Central memory CD8-positive, alpha-beta T cell (primary cell): ENCODE measurements at places on chromosomes 4 and X.

GRCh38 chrX:134737721-134738369 is 79.6 kb upstream of the PLAC1 start:
- DNase-seq = no peak
- no peaks in the 10 kb centered on the region for H3K27me3 ChIP-seq
- H3K36me3 ChIP-seq = no peaks in the 10 kb centered on the region
- no peak overlapping the region for H3K4me3 ChIP-seq
- no peak overlapping the region for H3K27ac ChIP-seq

- H3K4me3 ChIP-seq = no peak overlapping the region
- no peak for DNase-seq
- peaks cover 36% of the 10 kb centered on the region for H3K27me3 ChIP-seq
Measured at GRCh38 chrX:108000751-108001150, 18.6 kb upstream of the TEX13B start.

GRCh38 chr4:183758758-183759447 is 99.8 kb downstream of the TRAPPC11 start:
- no peak for DNase-seq
- no peak overlapping the region for H3K4me3 ChIP-seq
- H3K4me1 ChIP-seq = no peaks in the 10 kb centered on the region
- no peak overlapping the region for H3K27ac ChIP-seq

DNA sequence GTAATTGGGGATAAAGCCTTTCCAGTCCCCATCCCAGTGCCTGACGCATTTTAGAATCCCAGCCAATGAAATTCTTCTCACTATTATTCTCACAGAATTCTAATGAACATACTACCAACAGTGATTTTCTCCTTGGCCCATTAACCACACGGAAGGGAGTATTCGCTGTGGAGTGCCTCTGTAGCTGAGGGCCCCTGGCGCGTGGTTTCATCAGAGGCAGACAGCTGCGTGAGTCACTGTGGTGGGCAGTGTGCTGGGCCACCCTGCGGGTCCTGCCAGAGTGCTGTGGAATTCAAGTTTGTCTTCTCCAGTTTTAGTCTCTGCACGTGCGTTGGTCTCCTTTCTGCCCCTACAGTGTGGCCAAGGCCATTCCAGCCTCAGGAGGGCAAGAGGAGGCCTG is 335.4 kb upstream of the FAT1 start:
- no peaks in the 10 kb centered on the region for H3K4me1 ChIP-seq
- DNase-seq = no peak
- no peak overlapping the region for H3K4me3 ChIP-seq
- no peak overlapping the region for H3K27ac ChIP-seq
- peaks cover 2% of the 10 kb centered on the region for H3K36me3 ChIP-seq

DNA sequence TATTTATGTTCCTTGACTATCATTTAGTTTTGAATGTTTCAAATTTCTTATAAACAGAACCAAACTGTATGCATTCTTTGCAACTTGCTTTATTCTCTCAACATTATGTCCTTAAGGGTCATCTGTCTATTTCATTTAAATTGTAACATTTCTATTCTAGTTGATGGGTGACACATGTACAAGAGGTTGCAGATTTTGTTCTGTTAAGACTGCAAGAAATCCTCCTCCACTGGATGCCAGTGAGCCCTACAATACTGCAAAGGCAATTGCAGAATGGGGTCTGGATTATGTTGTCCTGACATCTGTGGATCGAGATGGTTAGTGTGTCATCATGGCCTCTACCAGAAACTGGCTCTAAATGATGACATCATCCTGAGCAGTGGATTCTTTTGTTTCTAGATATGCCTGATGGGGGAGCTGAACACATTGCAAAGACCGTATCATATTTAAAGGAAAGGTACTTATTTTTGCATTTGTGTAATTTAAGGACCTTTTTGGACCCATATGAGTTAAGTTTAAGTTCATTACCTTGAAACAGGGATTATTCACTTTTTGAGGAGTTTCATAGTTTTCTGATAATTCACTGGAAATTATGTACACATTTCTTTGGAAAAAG is 6.1 kb downstream of the LIAS start:
- H3K4me1 ChIP-seq = no peaks in the 10 kb centered on the region
- H3K27ac ChIP-seq = no peak overlapping the region
- H3K4me3 ChIP-seq = no peak overlapping the region
- no peak for DNase-seq
- H3K36me3 ChIP-seq = peaks cover 20% of the 10 kb centered on the region

DNA sequence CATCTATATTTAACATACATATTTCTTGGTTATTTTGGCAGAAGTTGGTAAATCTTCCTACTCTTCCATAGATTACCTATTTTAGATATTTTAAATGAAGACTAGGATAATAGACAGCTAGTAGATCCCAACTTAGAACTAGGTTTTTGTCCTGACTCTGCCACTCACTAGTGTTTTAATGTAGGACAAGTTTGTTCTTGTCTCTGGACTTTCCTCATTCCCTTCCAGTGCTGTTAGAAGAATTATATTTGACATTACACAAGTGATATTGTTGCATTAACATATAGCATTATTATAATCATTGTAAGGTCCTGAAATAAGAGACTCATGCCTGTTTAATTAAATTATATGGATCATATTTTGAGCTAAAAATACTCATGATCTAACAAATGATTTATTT is 24.1 kb upstream of the ALB start:
- DNase-seq = no peak
- H3K36me3 ChIP-seq = no peaks in the 10 kb centered on the region
- no peaks in the 10 kb centered on the region for H3K4me1 ChIP-seq
- H3K4me3 ChIP-seq = no peak overlapping the region

DNA sequence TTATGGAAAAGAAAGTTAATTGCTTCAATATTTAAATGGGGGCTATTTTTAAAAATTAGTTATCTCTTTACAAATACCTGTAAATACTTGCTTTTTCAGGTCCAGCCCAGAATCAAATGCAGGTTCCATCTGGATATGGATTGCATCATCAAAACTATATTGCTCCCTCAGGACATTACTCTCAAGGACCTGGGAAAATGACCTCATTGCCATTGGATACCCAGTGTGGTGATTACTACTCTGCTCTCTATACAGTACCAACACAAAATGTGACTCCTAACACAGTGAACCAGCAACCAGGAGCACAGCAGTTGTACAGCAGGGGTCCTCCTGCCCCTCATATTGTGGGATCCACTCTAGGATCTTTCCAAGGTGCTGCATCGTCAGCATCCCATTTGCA is 29.2 kb downstream of the SEC24B start:
- DNase-seq = no peak
- H3K4me3 ChIP-seq = no peak overlapping the region
- H3K27me3 ChIP-seq = no peaks in the 10 kb centered on the region
- no peak overlapping the region for H3K27ac ChIP-seq
- H3K36me3 ChIP-seq = peaks cover 22% of the 10 kb centered on the region
- H3K4me1 ChIP-seq = peaks cover 36% of the 10 kb centered on the region

DNA sequence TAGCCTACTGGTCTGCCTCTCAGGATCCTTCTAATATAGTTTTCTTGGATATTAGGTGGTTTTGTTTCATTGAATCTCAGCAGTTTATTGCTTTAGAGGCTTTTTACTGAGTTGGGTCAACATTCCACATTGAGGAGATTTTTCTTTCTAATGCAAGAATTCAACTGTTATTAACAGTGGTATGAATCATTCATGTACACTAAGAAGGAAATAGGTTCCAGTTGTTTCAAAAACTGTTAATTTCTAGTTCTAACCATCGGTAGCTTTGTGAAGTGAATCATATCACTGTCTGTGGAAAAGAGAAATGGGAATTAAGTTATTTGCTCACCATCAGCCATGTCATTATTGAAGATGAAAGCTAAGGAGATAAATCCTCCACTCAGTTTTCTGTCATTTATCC is 331.5 kb downstream of the RPA4 start:
- H3K4me1 ChIP-seq = no peaks in the 10 kb centered on the region
- DNase-seq = no peak
- H3K27me3 ChIP-seq = no peaks in the 10 kb centered on the region

DNA sequence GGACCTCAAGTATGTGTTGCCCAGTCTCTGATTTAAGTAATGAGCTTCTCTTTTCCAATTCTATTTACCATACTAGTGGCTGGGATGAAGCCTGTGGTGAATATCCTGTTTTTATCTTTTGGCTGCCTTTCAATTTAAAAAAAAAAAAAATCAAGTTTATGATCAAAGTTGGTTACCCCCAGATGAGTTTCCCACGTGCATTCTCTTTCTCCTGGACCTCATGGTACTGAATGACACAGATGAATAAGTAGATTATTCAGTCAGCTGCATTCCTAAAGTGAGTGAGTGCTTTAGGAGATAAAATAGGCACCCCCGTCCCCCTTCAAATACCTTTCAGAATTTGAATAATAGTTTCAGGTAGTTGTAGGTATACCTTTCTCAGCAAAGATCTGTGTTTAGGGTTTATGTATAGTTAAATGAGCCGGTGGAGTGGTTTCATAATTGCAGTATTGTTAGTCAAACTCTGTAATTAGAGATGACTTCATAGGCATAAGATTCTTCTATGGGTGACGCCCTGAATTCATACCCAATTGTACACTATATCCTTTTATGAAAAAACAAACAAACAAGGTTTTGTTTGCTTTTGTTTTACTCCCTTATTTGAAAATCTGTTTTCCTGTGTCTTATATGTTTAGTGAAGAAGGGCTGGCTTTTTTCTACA is 41.9 kb downstream of the PLS3 start:
- H3K4me1 ChIP-seq = no peaks in the 10 kb centered on the region
- H3K27me3 ChIP-seq = no peaks in the 10 kb centered on the region
- no peak overlapping the region for H3K27ac ChIP-seq
- no peak for DNase-seq
- H3K36me3 ChIP-seq = no peaks in the 10 kb centered on the region
- H3K4me3 ChIP-seq = no peak overlapping the region

DNA sequence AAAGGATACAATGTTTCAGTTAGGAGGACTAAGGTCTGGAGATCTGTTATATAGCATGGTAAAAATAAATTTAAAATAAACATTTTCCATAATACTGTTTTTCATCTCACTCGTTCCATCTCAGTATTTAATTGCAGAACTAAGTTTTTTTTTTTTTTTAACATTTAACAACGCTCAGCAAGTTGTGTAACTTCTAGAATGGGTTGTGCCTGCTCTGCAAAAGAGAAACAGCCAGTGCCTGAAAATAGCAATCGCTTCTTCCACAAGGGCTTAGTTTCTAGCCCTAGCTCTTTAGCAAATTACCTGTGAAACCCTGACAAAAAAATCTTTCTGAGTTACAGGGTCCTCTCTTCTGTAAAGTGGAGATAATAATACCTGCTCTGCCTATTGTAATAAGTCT is 41.9 kb downstream of the CNGA1 start:
- H3K27ac ChIP-seq = no peak overlapping the region
- H3K36me3 ChIP-seq = no peaks in the 10 kb centered on the region
- DNase-seq = no peak
- peaks cover 8% of the 10 kb centered on the region for H3K27me3 ChIP-seq
- no peak overlapping the region for H3K4me3 ChIP-seq

- H3K4me3 ChIP-seq = no peak overlapping the region
- no peak for DNase-seq
- no peaks in the 10 kb centered on the region for H3K4me1 ChIP-seq
- no peaks in the 10 kb centered on the region for H3K36me3 ChIP-seq
- no peak overlapping the region for H3K27ac ChIP-seq
- H3K27me3 ChIP-seq = no peaks in the 10 kb centered on the region
Measured at GRCh38 chr4:136442447-136442846, 1089.8 kb downstream of the PCDH18 start.

- H3K4me3 ChIP-seq = no peak overlapping the region
- H3K27ac ChIP-seq = no peak overlapping the region
- no peaks in the 10 kb centered on the region for H3K4me1 ChIP-seq
- peaks cover 9% of the 10 kb centered on the region for H3K27me3 ChIP-seq
- DNase-seq = no peak
- peaks cover 5% of the 10 kb centered on the region for H3K36me3 ChIP-seq
Measured at GRCh38 chr4:48255072-48255958, 14.3 kb downstream of the TEC start.

DNA sequence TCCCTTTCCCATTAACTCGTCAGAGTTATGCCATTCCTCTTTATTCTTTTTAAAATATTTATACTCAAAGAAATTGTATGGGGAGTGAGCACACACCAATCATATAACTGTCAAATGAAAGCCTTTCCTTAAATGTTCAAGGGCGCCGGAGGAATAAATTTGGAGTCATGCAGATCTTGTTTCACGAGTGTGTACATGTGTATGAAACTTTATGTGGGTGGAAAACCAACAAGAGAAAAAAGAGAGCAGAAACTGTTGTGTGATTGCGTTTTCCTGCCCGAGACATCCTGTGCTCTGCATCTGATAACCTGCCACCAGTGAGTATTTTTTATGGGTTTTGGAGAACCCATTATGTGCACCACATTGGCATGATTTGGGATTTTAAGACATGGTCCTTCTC is 88.3 kb downstream of the FHDC1 start:
- no peak overlapping the region for H3K4me3 ChIP-seq
- no peak for DNase-seq
- H3K36me3 ChIP-seq = no peaks in the 10 kb centered on the region
- H3K4me1 ChIP-seq = no peaks in the 10 kb centered on the region

DNA sequence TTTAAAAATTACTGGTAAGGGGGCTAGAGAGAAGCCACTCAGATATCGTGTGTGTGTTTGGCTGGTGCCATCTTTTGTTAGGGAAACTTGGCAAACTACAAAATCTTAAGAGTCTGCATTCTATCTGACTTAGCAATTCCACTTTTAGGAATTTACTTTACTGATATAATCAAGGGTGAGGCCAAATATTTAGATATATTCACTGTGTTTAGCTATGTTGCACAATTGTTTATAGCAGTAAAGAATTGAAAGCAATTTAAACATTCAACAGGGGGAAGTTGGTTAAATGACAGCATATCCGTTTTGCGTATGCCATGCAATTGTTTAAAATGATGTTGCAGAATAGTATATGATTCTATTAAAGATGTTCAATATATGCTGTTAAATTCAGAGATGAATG is 6.4 kb upstream of the HERC3 start:
- no peak overlapping the region for H3K4me3 ChIP-seq
- H3K27ac ChIP-seq = no peak overlapping the region
- no peaks in the 10 kb centered on the region for H3K4me1 ChIP-seq
- DNase-seq = no peak
- H3K27me3 ChIP-seq = no peaks in the 10 kb centered on the region

DNA sequence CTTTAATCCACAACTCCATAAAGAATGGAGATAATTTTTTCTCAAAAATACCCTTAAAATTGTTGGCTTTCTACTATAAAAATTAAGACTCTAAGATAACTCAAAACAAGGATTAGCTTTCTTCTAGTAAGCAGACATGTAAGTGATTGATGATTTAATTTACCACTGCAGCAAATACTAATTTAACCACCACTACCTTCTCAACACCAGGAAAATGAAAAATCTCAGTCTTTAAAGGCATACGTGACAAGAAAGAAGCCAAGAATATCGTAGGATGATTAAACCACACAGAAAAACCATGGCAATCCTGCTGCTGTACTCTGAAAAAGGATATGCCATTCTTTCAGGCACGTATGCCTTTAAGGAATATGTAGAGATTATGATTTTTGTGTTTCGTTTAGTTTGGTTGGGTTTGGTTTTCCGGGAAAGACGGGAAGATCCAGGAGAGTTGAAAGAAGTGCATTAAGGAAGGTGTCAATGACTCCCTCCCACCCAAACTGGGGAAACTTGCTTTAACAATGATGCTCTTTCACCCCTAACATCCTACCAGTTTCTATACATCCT is 881 bp downstream of the LRCH2 start:
- no peaks in the 10 kb centered on the region for H3K27me3 ChIP-seq
- DNase-seq = no peak
- H3K4me3 ChIP-seq = no peak overlapping the region
- no peaks in the 10 kb centered on the region for H3K4me1 ChIP-seq
- no peak overlapping the region for H3K27ac ChIP-seq
- no peaks in the 10 kb centered on the region for H3K36me3 ChIP-seq

- no peak overlapping the region for H3K4me3 ChIP-seq
- H3K27ac ChIP-seq = no peak overlapping the region
- no peaks in the 10 kb centered on the region for H3K27me3 ChIP-seq
- no peak for DNase-seq
- H3K4me1 ChIP-seq = no peaks in the 10 kb centered on the region
- H3K36me3 ChIP-seq = no peaks in the 10 kb centered on the region
Measured at GRCh38 chr4:117660668-117661067, 373.6 kb upstream of the NDST3 start.
